ENCODE measurements at places on chromosomes 16 and 17.

DNA sequence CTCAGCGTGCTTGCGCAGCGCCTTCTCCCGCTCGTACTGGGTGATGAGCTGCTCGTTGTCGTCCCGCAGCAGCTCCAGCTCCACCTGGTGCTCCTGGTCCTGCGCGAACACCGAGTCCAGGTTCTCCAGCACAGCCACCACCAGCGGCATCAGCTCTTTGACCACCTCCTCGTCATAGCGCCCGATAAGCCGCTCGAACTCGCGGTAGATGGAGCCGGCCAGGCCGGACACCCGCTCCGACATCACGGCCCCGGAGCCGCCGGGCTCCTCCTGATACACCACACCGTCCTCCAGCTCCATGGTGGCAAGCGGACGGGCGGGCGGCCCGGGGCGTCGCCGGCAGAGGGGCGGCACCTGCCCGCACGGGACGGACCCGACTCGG lies 320 bp downstream of the SPAG9 start:
- DNase-seq: peak; percentile 41

- DNase-seq: no peak
Measured at GRCh38 chr16:81879625-81880024, 100.5 kb downstream of the PLCG2 start.

DNA sequence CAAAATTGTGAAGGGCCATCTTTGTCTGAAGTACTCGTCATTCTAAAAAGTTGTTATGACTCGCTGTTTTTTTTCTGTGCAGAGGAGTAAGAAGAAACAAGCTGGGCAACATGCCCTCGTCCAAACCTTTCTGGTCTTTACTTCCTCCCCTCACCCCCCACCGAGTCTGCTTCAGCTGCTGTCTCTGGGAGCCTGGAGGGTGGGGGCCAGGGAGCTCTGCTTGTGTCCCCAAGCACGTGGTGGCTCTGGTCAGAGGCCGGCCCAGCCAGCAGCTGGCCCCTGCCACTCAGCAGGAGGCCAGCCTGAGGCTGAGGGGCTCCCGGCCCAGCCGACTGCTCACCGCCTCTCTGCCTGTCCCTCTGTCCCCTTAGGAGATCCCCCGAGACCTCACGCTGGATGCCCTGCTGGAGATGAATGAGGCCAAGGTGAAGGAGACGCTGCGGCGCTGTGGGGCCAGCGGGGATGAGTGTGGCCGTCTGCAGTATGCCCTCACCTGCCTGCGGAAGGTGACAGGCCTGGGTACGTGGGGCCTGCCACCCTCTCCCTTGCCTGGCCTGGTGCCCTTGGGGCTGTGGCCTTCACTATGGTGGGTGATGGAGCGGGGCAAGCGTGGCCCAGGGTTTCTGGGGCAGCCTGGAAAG lies 53.7 kb upstream of the LGALS9 start:
- DNase-seq: peak; percentile 57

DNA sequence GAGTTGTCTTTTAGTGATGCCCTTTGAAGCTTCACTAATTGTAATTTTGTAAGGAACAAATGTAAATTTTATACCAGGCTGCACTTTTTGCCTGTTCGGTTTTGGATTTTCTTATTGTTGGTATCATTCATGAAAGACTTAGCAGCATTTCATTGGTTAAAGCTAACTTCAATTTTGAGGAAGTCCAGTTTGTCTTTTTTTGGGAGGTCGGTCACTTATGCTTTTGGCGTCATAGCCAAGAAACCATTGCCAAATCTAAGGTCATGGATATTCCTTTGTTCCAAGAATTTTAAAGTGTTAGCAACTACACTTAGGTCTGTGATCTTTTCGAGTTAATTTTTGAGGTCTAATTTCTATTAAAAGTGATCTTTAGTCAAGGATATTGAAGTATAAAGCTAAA lies 77.1 kb downstream of the PRKCA start:
- no peak for DNase-seq

DNA sequence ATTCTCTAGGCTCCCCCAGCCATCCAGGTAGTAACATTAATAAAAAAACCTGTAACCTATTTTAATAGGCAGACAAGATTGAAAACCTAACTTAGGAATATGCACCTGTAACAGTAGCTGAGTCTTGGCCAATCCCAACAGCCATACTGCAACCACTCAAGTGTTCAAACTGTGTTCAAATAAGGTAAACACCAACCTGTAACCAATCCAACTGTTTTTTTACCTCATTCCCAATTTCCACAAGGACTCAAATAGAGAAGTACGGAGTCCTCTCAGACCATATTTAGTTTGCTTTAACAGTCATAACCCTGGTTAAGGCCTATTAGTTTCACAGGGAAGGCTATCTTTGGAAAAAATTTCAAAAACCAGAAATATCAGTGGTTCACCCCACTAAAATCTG lies 40.4 kb upstream of the NOS2 start:
- no peak for DNase-seq

DNA sequence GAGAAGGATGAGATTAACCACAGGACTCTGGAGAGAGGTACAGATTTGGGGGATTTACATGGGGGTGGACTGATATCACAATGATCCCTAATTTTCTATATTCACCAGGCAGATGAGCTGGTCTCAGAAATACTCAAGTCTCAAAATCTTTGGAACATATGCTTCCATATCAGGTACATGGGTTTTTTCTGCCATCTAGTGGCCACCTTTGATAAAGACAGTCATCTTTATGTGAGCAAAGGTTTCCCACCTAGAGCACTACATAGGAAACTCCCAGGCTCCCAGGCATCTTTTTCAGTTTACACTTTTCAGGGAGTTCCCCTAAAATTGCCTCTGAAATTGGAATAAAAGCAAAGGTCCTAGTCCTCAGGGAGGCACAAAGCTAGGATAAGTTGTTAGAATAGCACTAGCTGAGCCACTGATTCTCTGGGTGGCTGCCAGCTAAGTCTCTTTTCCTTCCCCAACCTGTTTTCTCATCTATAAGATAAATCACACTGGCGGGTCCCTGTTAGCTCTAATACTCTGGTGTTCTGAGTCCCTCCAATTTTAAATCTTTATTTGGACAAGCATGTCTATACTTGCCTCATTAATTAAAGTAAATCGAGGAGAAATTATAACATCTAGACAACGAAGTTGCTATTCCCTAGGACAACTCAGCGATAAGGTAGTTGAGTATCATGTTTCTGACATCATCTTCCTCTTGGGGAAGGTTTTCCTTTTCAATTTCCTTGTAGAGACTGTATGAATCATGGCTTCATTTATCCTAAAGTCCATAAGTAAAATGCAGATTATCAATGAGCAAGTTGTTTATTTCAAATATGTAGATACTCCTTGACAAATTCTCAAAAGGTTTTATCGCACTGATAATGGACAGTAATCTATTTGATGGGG lies 19.0 kb upstream of the MON1B start:
- peak; percentile 52 for DNase-seq

All from Daoy (cell line).